ENCODE measurements at places on chromosomes 5 and 9.

DNA sequence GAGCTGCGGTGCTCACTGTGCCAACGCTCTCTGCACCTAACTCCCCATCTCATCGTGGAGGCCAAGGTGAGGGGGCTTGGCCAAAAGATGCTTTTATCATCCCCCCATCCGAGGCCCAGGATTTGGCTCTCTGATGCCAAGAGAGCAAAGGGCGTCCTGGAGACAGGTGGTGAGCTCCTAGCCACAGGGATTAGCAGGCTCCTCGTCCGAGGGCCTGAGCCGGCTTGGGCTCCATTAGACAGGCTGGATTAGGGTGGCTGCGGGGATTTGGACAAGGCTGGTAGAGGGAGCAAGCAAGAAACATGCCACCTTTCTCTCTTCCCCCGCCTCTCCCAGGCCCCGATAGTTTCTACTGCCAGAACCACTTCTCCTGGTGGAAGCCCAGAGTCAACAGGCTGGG, 1.0 kb upstream of the GRM6 start:
- DNase-seq: no peak

- no peak for DNase-seq
These were observed 32.0 kb downstream of the SMIM15 start for GRCh38 chr5:61130289-61130688.

- no peak for DNase-seq
These were observed 649.4 kb downstream of the CDH9 start for GRCh38 chr5:26388976-26389375.

- peak; percentile 87 for DNase-seq
These were observed 5.1 kb upstream of the ORM1 start for GRCh38 chr9:114317665-114318357.

DNA sequence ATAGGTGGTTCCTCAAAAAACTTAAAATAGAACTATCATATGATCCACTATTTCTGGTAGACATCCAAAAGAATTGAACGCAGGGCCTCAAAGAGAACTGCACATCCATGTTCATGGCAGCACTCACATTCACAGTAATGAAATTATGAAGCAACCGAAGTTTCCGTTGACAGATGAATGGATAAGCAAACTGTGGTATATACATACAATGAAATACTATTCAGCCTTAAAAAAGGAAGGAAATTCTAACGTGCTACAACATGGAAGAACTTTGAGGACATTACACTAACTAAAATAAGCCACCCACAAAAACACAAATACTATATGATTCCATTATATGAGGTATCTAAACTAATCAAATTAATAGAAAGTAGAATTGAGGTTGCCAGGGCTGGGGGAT, 18.5 kb downstream of the CENPK start:
- no peak for DNase-seq

DNA sequence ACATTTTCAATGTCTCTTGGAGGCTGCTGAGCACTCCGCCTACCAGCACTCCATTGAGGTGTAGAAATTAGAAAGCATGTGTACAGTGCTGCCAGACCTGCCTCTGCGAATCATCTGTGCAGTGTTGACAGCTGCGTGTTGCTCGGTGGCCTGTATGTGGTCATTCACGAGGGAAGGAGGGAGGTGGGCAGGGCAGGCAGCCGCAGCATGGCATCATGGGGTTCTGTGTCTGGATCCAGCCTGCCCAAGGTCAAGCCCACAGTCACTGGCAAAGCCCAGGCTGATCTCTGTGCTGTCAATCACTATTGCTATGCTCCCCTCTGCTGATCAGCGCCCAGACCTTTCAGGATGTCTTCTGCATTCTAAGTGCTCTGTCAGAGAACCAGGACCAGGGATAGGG, 8.0 kb upstream of the PDZD2 start:
- DNase-seq: no peak

- DNase-seq: no peak
These were observed 500.4 kb downstream of the IRX1 start for GRCh38 chr5:4095918-4096630.

GRCh38 chr5:154197801-154198491, 7.4 kb downstream of the GALNT10 start:
- DNase-seq: no peak

DNA sequence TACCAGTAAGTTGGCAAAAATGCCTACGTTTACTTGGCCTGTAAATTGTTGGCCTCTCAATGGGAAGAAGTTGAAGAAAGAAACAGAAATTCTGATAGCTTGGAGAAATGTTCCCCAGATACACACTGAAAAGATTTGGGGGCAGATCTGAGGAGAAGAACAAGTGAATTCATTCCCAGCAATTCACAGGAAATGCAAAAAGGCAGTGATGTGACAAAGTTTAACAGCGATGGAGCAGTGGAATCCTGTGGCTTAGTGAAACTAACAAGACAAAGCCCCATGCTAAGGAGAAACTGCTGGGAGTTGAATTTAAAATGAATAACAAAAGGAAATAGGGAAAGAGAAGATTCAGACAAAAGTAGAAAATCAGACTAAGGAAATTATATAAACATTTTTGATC, 213.2 kb upstream of the EDIL3 start:
- DNase-seq: no peak

- no peak for DNase-seq
These were observed 45.7 kb upstream of the IPPK start for GRCh38 chr9:92715488-92716231.

- no peak for DNase-seq
These were observed 202.0 kb downstream of the BRINP1 start for GRCh38 chr9:119167267-119167666.

DNA sequence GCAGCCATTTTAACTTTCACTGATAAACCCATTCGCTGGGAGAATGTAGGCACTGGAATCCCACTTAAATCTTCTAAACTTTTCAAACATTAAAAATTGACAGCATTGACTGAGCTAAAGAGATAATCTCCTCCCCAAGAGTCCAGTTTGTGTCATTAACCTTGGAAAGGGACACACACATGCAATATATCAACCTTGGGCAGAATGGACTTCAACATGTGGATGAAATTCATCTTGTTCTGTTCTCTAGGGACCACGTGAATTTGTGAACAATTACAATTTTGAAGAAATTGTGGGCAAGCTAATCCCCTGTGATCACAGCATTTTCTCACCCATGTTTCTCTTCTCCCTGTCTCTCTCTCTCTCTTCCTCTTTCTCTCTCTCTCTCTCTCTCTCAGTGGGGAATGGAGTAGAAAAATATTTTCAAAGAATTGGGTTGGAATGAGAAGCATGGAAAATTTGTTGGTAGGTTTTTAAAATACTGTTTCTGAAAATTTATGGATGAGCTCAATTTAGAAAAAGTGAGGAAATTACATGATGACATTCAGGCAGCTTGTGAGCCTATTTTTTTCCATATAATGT, 553.7 kb downstream of the EBF1 start:
- DNase-seq: no peak

DNA sequence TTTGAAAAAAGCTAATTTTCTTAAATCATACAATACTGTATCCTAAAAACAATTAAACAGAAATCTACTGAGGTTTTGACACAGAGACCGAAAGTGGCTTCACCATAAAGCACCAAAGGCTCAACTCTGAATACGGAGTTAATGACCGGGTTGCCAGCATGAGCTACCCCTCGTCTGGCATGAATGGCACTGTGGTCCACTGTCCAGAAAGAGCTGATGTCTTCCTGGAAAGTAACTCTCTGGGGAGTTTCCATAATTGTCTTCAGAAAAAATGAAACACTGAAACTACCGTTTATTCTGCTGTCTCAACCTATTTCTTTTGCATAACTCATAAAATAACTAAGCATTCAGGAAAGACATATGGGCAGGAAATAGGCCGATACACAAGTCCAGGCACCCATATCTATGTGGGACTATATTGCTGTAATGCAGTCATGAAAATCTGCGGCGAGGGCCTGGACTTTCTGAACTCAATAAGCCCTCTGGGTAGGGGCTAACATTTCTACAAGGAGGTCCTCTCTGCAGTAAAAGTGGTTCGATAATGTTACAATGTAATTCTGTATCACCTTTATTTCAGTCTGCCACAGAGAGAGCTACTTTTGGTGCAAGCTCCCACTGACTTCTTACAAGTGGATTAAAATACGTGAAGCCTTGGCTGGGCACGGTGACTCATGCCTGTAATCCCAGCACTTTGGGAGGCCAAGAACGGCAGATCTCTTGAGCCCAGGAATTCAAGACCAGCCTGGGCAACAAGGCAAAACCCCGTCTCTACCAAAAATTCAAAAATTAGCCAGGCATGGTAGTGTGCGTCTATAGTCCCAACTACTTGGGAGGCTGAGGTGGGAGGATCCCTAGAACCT, 52.4 kb downstream of the ANKH start:
- no peak for DNase-seq

- DNase-seq: no peak
These were observed 12.2 kb upstream of the PLPP1 start for GRCh38 chr5:55546947-55547346.

- no peak for DNase-seq
These were observed 24.0 kb downstream of the HNRNPK start for GRCh38 chr9:83956086-83956435.

GRCh38 chr5:26487553-26487952, 550.8 kb downstream of the CDH9 start:
- DNase-seq: no peak

GRCh38 chr5:177495243-177496060, 2.0 kb downstream of the PDLIM7 start:
- DNase-seq: peak; percentile 91

GRCh38 chr9:78064075-78064474, 32.5 kb upstream of the GNAQ start:
- no peak for DNase-seq

- DNase-seq: peak; percentile 26
These were observed 366.0 kb upstream of the TRPC7 start for GRCh38 chr5:136731241-136731900.

DNA sequence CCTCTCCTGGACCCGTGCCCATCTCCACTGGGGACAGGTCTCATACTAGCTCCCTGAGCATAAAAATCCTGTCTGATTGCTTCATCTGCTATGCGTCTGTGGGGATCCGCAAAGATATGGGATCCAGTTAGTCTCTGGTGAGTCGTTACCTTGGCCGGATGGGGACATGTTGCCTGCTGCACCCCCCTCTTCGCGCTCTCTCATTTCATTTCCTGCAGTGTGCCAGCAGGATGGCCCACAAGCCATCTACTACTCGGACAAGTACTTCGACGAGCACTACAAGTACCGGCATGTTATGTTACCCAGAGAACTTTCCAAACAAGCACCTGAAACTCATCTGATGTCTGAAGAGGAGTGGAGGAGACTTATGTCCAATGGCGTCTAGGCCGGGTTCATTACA, 17.0 kb upstream of the CEP78 start:
- DNase-seq: no peak

DNA sequence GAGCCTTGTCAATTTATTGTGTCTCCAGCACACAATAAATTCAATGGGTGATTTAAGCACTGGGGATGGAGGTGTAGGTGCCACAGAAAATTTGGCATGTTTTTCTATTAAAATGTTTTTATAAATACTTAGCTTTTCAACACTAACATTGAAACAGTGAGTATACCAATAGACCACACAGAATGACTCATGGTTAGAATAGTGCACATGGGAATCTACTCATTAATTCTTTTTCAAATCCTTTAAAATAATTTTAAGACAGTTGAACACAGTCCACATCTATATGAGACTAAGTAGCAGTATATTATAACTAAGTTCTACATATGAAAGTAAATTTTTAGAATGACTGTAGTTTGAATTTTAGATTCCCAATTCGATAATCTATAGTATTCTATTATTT, 67.1 kb downstream of the LNPEP start:
- peak; percentile 14 for DNase-seq

GRCh38 chr5:145510324-145510723, 324.8 kb downstream of the PRELID2 start:
- peak; percentile 54 for DNase-seq

- DNase-seq: no peak
These were observed 7.4 kb downstream of the OTULINL start for GRCh38 chr5:14588758-14589543.

GRCh38 chr5:142053426-142054151, 40.8 kb upstream of the GNPDA1 start:
- peak; percentile 87 for DNase-seq

DNA sequence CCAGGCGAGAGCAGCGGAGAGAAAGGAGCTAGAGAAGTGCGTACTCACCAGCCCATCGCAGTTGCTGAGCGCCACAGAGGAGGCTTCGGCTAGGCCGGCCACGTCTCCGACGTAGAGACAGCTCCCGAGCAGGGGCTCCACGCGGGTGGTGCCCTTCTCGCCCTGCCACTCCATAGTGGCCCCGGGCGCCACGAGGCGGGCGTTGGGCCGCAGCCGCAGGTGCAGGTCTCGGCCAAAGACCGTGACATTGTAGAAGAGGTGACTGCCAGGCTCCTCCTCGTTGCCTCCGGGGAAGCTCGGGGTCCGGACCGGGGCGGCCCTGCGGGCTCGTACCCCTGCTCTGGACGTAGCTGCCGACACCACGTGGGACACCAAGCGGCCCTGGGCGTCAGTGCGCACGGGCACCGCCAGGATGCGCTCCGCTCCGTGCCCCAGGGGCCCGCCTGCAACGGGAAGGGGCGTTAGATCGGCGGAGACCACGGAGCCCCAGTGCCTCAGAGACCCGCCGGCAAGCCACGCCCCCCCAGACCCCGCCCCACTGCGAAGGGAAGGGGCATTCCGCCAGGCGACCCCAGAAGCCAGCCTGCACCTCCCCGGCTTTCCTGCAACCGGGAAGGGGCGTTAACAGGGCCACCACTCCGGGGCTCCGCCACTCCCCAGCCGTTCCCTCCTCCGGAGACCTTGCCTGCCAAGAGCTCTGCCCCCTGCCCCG, 1.4 kb downstream of the ADAMTS2 start:
- peak; percentile 48 for DNase-seq

DNA sequence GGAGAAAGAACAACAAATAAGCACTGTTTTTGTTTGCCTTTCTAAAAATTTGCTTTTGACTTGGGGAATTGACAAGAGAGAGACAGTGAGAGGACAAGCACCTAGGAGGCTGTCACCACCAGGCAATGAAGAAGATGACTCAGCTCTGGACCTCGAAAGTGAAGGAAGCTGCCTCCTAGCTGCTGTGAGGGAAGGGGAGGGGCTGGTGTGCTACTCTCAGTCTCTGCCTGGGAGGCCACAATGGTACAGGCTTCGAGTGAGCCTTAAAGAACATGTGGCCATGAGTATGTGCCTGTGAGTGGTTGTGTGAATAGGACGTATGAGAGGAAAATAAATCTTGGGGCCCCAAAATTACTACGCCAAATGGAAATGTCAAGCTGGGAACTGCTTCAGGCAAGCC, 7.1 kb upstream of the PLK2 start:
- peak; percentile 60 for DNase-seq

DNA sequence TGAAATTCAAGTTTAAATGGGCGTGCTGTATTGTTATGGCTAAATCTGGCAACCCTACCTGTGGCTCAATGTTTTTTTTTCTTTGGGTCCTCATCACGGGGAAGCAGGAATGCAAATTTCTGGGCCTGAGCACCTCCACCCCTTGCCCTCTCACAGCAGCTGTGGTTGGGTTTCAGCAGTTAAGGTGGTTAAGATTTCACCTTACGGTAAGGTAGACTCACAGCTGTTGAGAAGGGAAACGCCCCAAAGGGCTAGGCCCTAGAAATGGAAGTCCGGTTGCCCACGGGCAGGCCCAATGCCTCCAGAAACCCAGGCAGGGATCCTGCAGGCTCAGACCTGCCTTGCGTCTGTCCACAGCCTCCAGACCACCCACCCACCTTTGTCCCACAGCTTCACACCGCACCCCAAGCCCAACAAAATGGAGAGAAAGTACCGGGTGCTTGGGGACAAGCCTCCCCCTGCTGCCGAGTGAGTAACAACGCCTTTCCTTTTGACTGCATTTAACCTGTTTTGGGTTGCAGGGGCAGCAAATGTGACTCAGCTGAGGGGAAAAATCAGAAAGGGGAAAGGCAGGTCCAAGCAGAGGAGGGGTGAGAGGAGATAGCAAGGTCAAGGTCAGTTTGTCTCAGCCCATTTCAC, 48.1 kb upstream of the TDRD7 start:
- no peak for DNase-seq

All from fibroblast of skin of right quadriceps (primary cell).